ENCODE measurements at places on chromosomes 6 and 20.
A peak's percentile ranks its signal among the peaks of the same experiment; 100 is the strongest.

- DNase-seq: peak; percentile 73
These were observed 42.6 kb downstream of the TRIM27 start for GRCh38 chr6:28880894-28881780.

- DNase-seq: no peak
These were observed 13.4 kb downstream of the PHACTR2 start for GRCh38 chr6:143691155-143691554.

GRCh38 chr6:40579101-40579500, 8.1 kb downstream of the LRFN2 start:
- DNase-seq: no peak

DNA sequence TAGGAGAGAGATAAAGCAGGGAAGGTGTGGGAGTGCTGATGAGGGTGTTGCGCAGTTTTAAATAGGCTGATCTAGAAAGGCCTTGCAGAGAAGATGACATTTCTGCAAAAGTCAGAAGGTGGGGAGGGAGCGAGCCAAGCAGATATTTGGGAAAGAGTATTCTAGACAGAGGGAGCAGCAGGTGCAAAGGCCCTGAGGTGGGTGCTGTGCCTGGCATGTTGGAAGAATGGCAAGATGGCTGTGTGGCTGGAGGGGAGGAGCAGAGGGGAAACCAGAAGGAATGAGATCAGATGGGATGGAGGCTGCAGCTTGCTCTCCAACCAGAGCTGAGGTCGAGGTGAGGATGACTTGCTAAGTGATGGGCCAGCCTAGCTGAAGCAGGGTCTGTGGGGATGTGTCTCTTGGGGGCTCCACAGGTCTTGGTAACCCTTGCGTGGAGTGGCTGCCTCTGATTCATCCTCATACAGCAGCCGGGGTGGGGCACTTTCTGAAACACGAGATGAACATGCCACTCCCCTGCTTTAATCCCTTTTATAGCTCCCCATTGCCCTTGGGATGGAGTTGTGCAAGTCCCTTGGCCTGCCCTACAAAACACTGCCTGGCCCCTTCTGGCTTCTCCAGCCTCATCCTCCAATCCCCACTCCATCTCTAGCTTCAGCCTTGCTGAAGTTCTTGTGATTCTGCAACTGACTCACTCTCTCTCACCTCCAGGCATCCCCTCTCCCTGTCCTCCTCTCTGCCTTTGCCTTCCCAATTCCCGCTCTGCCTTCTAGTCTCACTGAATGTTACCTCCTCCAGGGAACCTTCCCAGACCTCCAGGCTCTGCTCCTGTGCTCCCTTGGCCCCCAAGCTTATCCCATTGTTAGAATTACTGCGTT, 94.1 kb downstream of the CDH22 start:
- DNase-seq: no peak

DNA sequence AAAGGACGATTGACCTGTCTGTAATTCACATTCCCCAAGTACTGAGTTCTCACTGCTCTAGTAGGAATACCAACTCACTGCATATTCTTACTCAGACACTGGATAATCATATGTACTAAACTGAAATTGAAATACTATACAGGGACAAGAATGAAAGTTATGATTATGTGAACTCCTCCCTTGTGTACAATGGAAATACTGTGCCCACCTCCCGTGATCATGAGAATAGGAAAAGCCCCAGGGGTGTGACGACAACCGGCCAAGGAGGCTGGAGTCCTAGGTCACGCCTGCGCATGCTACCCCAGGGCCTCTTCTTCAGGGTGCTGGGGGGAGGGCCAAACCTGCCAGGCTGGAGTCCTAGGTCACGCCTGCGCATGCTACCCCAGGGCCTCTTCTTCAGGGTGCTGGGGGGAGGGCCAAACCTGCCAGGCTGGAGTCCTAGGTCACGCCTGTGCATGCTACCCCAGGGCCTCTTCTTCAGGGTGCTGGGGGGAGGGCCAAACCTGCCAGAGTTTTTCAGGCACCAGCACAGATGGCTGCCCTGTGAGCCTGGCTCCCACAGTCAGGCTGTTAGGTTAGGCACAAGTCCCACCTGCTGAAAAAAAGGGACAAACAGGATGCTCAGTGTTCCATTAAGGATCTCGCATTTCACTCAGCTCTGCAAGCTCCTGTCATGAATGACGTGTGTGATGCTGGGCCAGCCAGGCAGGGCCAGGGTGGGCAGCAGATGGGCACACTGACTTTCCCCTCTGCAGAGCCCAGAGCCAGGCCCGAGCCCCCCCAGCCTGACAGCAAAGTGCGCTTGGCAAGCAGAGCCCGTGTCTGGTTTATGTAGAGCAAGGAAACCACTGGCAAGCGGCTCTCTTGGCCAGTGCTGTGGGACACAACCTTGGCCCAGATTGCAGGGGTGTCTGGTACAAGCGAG, 107.7 kb downstream of the FOXF2 start:
- DNase-seq: no peak

DNA sequence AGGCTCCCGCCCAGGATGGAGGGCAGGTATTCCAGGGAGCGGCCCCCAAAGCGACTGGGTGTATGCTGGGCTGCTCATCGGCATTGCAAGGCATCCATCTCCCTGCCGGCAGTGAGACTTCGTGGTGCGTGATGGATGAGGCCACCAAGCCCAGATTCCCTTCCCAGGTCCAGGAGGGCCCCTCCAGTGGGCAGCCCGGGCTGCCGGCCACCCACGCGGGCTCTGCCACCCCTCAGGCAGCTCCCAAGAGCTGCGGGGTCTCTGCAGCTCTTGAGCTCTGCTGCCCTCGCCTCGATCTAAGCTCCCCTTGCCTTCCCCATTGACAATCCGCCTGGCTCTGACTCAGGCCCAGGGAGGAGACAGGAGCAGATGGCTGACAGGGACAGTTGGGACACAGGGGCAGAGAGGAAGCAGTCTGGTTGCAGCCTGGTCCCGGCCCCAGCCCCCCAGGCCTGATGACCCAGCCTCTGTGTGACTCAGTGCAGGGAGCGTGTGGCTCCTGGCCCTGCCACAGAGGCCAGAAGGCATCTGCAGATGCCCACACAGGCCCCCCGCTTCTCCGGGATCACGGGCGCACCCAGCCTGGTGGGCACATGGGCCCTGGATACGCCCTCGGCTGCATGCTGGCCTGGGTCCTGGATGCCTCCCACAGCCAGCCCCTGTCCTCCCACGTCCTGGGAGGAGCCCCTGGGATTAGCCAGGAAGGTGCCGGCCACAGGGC, 33.0 kb downstream of the SLCO4A1 start:
- DNase-seq: no peak

- DNase-seq: no peak
These were observed 146.3 kb downstream of the EPM2A start for GRCh38 chr6:145588981-145589380.

DNA sequence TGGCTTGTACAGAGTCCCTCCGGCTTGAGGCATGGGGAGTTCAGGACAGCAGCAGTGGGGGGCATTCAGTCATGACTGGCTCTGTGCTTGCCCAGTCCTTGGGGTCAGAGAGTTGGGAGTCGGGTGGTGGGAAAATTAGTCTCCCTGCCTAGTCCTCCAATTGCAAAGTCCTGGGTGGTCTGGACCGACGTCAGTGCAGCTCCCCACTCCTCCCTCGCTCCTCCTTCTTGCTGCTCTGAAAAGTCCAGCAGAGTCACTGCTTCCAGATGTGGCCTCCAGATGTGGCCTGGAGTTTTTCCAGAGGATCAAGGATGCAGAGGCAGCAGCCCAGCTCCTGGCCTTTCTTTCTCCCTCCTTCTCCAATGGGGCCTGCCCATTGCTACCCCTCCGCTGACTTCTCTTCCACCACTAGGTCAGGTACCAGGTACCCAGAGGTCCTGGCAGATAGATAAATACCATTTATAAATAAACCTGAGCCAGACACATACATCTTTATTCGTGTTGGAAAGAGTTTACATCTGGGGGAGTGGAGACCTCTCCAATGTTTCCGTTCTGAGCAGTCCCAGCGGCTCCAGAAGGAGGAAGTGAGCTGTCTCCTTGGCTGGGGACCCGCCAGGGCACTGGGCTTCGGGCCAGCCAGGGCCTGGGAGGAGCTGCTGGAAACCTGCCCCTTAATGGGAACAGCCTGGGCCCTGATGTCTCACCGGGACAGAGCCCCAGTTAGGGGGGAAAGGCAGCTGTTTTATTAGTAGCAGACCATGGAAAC, 49.0 kb upstream of the RNF24 start:
- no peak for DNase-seq

DNA sequence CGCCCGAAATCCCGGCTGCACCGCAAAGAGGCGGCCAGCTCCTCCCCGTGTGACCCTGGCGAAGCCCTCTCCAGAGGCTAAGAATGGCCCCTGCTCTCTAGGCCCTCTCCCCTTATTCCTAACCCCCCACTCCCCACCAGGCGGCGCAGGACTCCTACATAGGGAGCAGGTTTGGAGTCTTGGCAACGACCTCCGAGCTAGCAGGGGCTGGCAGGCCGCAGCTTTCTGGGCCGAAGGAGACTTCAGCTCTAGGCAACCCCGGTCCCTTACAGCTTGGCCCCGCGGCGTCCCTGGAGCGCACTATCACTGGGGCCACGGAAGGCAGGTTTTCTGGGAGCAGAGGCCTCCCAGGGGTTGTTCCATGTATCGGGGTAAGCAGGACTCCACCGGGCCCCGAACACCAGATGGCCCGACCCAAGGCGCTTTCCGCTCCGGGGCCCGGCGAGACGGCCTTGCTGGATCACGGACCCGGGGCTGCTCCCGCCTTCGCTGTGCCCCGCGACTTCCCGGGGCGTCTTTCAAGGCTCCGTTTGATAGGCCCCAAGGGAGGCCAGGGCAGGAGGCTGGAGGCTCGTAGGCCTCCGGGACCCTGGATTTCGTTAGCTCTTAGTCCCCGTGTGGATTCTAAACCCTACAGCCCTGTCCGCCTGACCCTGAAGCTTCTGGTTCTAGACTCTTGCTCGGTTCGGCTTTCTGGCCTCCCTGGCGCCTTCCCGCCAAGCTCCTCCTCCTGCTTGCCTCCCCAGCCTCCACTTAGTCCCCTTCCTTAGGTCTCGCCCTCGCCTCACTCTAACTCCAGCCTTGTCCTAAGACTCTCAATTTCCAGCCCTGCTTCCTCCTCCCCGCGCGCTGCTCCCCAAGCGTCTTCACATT, 1.9 kb downstream of the SLC32A1 start:
- DNase-seq: no peak

DNA sequence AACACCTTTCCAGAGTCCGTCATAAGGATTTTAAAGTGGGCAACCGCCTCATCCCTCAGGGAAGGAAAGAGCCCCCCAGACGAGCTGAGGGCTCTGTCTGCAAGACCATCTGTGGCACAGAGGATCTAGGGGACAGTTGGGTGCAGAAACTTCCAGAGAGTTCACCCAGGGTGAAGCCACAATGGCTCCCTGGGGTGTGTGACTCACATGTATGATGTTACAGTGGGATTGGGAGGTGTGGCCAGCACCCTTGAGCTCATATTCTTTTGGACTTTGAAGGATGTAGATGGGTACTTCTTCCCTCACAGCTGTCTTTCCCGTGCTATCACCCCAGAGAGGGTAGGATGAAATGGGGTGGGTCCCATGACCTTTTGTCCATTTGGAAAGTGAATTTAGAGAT, 95.5 kb downstream of the NCR2 start:
- DNase-seq: no peak

GRCh38 chr6:157135691-157136090, 187.6 kb downstream of the TMEM242 start:
- no peak for DNase-seq

- DNase-seq: peak; percentile 66
These were observed 28.1 kb downstream of the TOX2 start for GRCh38 chr20:43942667-43943285.

- DNase-seq: no peak
These were observed 83.0 kb downstream of the BANF2 start for GRCh38 chr20:17782768-17783167.

DNA sequence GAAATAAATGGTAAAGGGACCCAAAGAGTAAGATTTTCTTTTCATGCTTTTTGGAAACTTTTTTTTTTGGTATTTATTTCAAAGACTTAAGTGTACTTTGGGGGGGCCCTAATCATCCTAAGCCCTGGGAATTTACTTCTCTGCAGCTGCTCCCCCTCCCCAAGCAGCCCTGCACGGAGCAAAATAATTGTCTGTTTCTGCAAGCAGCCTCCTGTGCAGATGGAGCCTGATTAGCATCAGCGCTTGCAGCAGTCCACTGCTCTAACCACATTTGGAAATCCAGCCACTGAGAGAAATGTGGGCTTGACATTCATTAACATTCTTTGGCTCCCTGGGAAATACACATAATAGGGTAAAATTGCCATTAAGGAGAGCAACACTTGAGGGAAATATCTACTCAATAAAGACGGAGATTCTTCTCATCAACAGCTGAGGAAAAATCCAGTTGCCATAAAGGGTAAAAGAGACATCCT, 309.2 kb upstream of the MAP3K7 start:
- no peak for DNase-seq

DNA sequence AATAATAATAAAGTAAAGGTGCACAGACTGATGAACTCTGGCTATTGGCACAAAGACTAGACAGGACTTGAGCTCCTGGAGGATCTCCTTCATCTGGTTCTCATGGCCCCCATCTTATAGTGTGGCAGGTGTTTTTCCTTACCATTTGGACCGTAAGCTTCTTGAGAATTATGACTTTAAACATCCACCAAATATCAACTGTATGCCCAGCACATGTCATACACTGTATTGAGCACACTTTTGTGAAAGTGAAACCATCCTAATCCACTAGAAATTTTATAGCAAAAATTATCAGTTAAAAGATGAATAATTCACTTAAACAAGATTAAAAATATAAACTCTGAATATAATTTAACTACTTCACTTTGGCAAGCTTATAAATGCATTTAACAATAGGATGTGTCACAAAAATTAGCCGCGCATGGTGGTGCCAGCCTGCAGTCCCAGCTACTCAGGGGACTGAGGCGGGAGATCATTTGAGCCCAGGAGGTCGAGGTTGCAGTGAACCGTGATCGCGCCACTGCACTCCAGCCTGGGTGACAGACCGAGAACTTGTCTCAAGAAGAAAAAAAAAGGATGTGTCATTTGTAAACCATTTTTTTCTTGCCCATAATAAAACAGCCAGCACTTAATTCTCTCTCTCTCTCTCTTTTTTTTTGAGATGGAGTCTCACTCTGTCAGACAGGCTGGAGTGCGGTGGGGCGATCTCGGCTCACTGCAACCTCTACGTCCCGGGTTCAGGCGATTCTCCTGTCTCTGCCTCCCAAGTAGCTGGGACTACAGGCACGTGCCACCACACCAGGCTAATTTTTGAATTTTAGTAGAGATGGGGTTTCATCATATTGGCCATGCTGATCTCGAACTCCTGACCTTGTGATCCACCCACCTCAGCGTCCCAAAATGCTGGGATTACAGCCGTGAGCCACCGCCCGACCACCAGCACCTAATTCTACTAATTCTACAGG, 9.1 kb downstream of the HIVEP2 start:
- DNase-seq: no peak

DNA sequence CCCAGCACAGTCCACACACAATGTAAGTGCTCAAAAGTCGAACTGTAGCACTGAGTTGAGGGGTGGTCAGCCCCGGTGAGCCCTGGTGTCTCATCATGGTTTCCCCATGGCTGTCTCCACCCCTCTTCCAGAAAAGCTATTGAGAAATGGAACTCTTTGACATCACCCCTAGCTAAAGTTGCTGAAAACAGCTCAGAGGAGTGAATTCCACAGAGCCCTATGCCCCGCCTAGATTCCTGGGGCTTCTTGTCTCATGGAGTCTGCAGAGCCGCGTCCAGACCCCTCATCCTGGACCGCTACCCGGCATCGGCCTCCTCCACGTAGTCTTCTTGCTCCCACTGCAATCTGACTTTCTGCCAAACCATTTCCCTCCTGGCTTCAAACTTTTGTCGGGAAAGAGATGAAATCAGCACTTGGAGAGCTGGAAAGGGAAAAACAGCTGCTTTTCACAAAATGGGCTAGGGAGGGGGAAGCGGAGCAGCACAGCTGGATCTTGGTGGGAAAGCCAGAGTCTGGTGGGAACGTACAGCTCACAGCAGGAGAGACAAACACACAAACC, 132.2 kb downstream of the SNX5 start:
- no peak for DNase-seq

All from NCI-H510A treated with DMSO at 0.1 percent for 48 hours (cell line).